KG1 (cell line): ENCODE measurements at places on chromosomes 1 and 21.

DNA sequence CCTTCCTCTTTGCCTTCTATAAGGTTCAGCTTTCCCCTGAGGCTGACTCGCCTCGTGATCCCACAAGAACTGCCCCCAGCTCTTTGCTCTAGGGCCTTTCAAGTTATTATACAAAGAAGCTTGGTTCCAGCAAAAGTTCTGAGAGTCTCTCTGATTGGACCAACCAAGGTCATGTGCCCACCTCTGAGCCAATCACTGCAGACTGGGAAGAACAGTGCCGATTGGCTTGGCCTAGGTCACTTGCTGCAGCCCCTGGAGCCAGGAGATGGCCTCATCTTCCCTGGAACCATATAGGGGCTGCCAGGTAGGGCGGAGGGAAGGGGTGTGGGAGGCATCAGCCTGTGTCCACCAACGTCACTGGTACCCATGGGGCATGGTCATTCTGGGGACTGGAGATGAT, 22.8 kb downstream of the TAS1R2 start:
- DNase-seq, result no peak

DNA sequence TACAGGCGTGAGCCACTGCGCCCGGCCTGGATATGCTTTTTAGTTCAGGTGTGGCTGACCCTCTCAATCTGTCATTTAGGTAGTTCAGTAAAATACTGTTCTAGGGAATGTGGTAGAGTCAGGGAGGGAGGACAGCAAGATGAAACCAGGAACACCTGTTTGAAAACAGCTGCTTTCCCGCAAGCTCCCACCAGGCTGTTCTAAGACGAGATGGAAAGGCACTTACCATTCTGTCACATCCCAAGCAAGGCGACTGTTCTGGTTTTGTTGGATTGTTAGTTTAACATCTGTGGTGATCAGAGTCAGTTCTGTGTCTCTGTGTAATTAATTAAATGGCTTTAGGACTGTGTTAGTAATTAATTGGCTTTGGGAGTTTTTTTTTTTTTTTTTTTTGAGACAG, 2.9 kb downstream of the CHAF1B start:
- DNase-seq, result no peak

DNA sequence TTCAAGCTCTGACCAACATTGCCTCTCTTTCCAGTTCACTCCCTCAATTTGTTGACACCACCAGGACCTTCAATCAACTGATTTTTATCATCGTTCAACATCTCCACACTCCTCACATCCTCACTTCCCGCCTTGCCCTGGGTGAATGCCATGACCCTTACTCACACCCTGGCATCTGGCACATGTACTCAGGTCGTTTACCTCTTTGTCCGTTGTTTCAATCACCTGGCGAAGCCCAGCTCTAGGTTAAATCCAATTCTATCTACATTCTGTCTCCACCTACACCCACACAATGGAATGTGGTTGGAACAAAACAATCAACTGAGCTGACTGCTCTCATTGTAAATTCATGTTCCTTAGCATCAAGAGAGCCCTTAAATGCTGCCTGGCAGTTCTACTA, 24.2 kb upstream of the TBX15 start:
- DNase-seq, result no peak

- DNase-seq, result no peak
These were observed 183.6 kb upstream of the BEND5 start for GRCh38 chr1:48960320-48960719.

DNA sequence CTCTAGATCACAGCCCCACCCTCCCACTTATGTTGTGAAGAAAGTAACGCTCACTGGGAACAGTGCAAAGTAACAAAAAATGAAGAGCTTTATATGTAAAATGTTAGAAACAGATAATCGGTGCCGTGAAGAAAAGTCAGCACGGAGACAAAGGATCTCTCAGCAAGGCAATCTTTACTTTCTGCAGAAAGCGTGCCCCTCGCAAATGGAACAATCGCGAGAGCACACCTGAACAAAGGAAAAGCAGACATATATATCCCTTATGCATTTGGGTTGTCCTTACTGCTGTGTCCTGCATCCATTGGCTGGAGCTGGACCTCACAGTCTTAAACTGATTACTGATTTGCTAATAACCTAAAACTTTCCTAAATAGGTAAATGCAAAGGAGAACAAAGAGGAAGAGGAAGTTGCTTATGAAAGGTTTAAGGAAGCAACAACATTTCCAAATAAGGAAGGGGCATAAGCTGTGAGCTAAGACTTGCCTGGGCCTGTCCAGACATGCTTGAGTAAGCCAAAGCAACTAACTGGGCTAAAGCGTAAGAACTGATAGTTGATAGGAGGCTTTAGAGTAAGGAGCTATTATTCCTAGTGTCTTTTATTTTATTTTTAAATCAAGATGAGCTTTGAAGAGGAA, 89.7 kb downstream of the GTF2B start:
- no peak for DNase-seq

DNA sequence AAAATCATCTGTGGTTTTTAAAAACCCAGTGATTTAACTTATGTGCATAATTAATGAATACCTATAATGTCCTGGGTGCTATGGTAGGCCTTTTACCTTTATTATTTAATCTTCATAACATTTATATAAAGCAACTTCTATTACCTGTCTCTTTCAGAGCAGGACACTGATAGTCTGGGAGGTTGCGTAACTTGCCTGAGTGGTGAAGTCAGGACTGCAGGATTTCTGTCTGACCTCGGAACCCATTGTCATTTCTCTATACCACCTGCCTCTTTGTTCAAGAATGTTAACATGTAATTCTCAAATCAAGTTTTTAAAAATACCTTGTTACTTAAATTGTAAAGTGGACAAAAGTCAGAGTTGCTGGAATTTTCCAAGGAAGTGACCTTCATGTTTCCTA, 41.0 kb upstream of the BACH1 start:
- no peak for DNase-seq

GRCh38 chr1:87705233-87705632, 376.6 kb downstream of the LMO4 start:
- DNase-seq, result no peak

- DNase-seq, result no peak
These were observed 20.6 kb upstream of the APOBEC4 start for GRCh38 chr1:183673605-183674323.

DNA sequence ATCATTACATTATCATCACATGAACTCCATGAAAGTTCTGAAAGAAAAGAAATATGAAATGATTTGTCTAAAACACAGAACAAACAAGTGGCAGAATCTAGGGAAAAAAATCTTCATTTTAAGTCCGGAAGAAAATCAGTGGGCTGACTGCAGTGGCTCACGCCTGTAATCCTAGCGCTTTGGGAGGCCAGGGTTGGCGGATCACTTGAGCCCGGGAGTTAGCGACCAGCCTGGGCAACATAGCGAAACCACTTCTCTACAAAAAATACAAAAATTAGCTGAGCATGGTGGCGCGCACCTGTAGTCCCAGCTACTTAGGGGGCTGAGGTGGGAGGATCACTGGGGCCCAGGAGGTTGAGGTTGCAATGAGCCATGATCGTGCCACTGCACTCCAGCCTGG, 4.8 kb downstream of the FOXJ3 start:
- DNase-seq, result no peak

DNA sequence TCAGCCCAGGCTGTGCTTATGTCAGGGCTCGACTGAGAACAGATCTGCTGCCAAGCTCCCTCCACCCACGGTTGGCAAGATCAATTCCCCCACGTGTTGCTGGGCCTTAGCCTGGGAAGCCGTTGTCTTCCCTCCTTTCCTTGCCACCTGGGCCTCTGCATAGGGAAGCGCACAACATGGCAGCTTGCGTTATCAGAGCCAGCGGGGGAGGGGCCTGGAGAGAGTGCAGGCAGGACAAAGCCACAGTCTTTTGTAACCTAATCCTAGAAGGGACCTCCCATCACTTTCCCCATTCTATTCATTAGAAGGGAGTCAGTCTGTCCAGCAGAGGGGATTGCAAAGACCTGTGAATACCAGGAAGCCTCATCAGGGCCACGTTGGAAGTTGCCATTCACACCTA, 17.0 kb upstream of the IGSF21 start:
- no peak for DNase-seq
